ENCODE measurements at places on chromosomes 2 and 18.

- DNase-seq, result no peak
Measured at GRCh38 chr2:179843541-179843940, 17.9 kb downstream of the ZNF385B start.

GRCh38 chr2:151361674-151362370 is 4.4 kb downstream of the TNFAIP6 start:
- DNase-seq, result no peak

- DNase-seq, result no peak
Measured at GRCh38 chr18:45787346-45787745, 38.1 kb upstream of the SIGLEC15 start.

- no peak for DNase-seq
Measured at GRCh38 chr2:119486886-119487285, 37.4 kb downstream of the SCTR start.

GRCh38 chr18:45165176-45165713 is 450.0 kb upstream of the SLC14A2 start:
- no peak for DNase-seq

GRCh38 chr2:204331988-204332387 is 213.3 kb upstream of the PARD3B start:
- DNase-seq, result no peak

- DNase-seq, result peak; percentile 27
Measured at GRCh38 chr2:145411493-145411892, 891.6 kb upstream of the ZEB2 start.

DNA sequence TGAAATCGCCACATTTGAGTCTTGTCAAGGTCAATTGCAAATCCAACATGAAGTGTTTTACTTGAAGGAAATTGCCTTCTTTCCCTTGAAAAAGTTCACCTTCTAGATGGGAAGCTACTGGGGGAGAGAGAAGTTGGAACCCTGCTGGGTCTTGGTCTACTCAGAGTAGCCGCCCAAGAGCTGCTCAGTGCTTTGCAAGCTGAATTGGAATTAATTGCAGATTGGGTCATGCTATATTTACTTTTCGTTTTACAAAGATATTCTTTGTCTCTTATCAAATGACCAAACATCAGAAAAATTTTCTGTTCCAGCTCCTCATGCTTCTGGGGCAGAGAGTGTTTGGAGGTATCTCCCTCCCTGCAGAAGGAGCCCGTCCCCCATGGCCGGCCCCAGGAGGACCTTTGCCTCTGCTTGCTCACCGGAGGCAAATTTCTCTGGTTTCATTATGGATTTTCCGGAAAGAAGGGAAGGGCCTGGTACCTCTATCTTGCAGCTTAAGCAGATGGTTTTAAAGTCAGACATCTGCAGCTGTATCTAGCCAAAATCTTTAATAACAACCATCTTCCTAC is 289.7 kb downstream of the MYT1L start:
- no peak for DNase-seq

- DNase-seq, result no peak
Measured at GRCh38 chr2:68230241-68231060, 21.9 kb downstream of the PPP3R1 start.

- DNase-seq, result no peak
Measured at GRCh38 chr18:34320267-34320666, 95.6 kb upstream of the NOL4 start.

- no peak for DNase-seq
Measured at GRCh38 chr2:229095472-229095871, 175.6 kb downstream of the PID1 start.

DNA sequence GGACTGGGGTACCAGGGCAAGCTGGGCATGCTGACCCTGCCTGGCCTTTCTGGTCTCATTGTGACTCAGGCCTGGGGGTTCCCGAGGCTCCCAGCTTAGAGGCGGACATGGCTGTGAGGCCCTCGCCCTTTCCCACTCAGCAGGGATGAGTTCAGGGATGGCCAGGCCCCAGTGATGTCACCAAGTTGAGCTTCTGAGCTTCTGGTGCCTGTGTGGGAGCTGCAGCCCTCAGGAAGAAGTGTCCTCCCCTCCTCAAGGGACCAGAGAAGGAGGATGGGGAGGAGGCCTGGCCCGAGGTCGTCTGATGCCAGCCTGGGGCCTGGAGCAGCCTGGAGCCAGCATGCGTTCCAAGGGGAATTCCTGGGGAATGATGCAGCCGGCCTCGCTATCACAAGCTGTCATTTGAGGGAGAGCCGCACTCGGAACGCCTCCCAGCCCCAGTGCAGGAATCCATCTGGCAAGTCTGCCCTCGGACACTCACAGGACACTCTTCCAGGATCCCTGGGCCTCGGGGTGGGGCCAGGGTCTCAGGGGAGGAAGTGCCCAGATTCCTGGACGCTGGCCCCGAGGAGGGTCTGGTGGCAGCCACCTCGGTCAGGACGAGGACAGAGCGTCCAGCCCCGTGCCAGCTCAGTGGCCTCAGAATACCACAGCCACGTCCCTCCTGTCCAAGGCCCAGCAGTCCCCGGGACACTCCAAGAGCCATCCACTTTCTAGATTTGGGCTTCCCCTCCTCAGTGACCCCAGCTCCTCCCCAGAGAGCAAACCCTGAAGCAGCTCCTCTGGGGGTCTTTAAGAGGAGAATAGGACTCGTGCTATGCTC is 61.2 kb upstream of the GPC1 start:
- DNase-seq, result no peak

DNA sequence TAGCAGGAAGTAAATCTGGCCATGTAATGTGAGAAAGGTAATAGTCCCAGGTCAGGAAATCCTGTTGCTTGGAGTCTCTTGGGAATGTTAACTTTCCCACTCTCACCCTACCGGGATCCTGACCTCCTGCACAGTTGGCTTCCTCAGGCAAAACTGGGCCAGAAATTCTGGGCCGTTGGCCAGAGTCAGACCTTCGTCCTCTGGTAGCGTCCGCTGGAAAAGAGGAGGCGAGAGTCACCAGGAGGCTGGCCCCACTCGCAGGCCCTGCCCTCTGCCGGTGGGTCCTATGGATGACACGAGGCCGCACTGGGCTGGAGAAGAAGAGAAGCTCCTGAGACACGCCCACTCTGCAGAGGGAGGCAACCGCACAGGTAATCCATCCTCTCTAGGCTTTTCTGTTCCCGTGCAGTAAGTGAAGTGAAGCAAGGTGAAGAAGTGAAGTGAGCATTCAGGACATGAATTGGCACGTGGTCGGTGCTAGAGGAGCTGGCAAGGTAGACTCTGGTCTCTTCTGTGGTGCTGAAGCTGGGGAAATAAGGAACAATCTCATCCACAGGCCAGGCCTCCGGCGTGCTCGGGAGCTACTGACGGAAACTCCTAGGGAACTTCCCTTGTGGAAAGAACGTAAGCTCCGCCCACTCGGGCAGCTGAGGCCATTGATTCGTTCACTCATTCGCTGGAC is 182.7 kb upstream of the GLI2 start:
- DNase-seq, result peak; percentile 58

DNA sequence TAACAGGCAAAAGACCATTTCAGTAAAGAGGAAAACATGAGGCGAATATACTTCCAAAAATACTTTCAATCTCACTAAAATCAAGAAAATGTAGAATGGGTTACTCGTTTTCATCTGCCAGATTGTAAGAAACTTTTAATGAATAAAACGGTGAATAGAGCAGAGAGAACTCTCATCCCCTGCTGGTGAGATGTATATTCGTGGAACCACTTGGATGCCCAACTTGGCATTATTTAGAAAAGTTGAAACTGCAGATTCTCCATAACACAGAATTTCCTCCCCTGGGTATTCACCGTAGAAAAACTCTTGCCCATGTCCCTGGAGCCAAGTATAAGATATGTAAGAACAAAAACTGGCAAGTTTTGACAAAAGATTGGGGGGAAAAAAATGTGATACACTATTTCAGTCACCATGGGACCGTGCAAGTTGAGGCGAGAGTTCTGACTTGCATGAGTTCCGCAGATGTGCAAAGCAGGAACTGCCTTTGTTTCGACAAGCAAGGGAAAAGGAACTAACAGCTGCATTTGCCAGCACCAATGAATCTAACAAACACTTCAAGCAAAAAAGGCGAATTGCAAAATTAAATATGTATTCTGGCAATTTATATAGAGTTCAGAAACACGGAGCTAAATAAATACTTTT is 14.8 kb downstream of the TIMM21 start:
- DNase-seq, result no peak

DNA sequence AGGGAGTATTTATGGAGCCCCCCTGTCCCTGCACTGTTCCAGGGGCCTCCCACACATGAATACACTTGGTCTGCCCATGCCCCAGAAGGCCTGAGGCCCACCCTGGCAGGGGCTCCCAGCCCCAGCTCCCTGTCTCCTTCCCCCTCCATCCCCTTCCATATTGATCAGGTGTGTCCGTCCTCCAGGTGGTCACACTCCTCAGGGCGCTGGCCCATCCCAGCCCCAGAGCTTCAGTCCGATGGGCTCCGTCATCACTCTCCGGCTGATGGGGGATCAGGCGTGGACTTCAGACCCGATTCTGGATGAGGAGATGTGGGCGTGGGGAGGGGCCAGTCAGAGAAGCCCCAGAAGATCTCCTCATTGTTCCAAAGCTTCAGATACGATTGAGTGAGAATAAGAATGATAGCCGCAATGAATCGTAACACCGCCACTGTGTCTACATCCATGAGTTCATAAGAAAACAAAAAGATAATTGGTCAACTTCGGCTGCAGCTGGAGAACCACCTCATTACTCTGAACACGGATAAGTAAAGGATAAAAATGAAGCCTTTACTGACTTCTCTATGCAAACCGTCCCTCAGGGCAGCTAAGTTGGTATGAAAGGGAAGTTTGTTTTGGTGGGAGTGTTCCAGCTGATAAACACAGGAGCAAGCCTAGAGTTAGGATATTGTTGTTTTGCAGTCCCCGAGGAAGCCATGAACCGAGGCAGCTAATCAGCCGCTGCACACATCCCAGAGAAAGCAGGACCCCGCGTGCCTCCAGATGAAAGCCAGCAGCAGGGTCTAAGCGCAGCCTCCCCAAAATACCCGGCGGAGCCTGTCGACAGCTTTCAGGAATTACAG is 279.5 kb downstream of the NDUFA10 start:
- DNase-seq, result no peak

GRCh38 chr18:6249170-6249569 is 165.5 kb downstream of the L3MBTL4 start:
- DNase-seq, result no peak

DNA sequence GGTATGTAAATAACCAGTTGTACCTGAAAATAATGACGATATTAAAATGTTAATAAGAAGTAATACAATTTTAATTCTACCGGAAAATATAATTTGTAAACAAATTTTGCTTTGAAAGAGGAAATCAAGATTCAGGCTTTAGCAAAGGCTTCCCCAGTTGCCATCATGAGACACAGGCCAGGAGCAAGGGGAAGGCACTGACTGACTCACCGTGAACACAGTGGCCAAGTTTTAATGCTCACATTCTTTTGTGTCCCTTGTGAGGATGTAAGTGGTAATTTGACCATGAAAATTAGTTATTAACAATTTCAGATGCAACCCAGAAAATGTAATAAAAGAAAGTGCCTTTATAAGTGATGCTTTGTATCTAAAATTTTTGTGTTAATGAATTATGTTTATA is 164.1 kb downstream of the GREB1L start:
- no peak for DNase-seq

DNA sequence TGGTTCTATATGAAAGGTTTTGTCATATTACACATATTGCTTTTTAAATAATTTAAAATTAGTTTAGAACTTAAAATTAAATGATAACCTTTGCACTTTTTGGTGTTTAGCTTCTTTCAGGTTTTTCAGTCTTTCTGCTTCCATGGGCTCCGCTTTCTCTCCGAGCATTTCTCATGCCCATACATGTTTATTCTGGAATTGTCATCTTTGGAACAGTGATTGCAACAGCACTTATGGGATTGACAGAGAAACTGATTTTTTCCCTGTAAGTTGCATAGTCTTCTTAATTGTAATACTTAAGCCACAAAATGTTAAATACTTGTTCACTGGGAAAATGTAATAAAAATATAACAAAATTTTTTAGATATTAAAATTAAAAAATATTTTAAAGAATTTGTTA is 31.0 kb downstream of the CYBRD1 start:
- DNase-seq, result no peak

GRCh38 chr18:29191263-29191662 is 1014.3 kb upstream of the CDH2 start:
- DNase-seq, result no peak

DNA sequence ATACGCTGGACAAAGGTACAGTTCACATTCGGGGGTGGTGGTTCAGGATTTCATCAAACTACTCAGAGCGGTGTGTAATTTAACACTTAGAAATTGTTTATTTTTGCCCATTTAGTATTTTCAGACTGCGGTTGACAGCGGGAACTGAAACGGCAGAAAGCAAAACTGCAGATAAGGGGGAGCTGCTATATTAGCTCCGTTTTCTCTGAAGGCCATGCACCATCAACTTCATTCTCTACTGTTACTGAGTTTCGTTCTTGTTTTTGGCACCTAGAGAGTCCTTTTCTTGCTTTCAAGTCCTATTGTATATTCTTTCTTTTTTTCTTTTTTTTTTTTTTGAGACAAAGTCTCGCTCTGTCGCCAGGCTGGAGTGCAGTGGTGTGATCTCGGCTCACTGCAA is 121.5 kb upstream of the SP3 start:
- no peak for DNase-seq

GRCh38 chr18:66895631-66896030 is 291.7 kb upstream of the CDH19 start:
- no peak for DNase-seq
